ENCODE measurements at places on chromosomes 3 and 15. TPM values are rescaled to one million over a fixed set of nuclear protein-coding genes. Genes with fewer than 3 reads are reported as not detected.

DNA sequence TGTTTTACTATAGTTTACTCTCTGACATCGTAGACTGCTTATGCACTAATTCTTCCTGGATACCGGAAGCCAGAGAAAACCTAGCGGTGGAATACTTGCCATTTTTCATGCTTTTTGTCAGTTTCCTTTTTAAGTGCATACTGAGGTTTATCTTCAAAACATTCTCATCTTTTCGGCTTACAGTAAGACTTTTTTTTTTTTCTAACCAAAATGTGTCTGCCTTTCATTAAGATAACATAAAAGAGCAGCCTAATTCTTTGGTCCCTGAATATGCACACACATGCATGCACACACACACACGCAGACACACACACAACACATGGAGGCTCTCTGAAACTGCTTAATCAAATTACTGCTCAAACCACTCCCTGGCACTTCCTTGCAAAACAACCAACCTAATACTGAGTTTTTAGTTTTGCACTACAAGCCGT lies 1.3 kb downstream of the ZNF445 start:
- DNase-seq: no peak

DNA sequence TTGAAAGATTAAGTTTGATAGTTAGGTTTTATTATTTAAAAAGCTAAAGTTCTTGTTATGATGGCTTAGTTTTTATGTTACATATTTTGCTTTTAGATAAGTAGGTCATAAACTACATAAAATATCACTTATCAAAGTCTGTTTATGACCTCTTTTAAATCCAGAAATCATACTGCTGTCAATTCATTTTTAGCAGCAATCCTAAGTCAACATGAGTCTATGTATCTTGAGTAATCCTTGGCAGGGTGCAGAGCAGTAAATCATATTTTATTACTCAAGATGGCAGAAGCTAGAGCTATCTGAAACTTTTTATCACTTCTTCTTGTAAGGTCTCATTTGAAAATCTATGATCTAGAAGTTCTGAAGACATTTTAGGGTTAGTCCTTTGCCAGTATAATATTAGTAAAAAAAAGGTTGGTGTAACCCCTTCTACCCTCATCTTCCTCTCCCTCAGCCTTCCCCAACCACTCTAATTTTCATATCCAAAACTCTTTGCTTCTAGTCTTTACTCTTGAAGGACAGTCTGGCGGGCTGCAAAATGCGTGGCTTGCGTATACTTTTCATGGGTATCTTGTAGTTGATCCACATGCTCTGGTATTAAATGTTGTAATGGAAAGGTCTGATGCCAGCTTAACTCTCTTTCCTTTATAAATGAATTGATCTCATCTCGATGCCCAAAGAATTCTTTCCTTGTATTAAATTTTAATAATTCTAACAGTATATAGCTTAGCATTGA lies 134.0 kb upstream of the THRB start:
- DNase-seq: no peak

DNA sequence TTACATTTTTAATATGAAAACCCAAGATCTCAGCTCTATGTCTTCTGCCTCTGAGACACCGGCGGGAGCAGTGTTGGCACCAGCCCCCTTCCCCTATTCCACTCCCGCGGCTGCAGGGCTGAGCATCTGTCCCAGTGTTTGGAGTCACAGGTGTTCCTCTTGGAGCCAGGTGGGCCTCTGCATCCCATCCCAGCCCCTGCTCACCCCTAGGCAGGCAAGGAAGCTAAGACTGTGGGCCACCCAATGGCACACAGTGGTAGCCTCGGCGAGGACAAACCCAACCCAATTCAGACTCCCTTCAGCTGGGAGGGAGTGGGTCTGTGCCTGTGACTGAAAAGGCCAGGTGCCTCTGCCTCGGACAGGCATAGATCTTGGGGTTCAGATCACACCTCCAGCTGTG lies 3.1 kb downstream of the CHST13 start:
- no peak for DNase-seq

BFSP2 gene
- not detected for total RNA-seq

DNA sequence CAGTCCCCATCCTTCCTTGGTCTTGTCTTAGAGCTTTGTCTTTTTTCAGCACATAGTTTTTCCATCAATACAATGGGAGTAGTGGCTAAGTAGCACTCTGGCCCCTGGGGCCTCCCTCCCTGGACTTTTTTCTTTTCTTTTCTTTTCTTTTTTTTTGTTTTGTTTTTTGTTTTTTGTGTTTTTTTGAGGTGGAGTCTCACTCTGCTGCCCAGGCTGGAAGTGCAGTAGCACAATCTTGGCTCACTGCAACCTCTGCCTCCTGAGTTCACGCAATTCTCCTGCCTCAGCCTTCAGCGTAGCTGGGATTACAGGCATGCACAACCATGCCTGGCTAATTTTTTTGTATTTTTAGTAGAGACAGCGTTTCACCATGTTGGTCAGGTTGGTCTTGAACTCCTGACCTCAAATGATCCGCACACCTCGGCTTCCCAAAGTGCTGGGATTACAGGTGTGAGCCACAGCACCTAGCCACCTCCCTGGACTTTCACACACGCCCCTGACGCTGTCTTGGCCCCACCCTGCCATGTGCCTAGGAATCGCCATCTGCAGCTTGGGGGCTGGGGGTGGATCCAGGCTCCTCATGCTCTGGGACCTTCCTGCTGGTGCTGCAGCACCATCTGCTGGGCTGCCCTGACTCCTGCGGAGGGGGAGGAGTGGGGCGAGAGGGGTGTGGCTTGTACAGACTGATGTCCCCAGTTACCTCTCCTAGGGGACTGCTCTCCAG lies 2.8 kb downstream of the C15orf39 start:
- DNase-seq: peak; percentile 96

DNA sequence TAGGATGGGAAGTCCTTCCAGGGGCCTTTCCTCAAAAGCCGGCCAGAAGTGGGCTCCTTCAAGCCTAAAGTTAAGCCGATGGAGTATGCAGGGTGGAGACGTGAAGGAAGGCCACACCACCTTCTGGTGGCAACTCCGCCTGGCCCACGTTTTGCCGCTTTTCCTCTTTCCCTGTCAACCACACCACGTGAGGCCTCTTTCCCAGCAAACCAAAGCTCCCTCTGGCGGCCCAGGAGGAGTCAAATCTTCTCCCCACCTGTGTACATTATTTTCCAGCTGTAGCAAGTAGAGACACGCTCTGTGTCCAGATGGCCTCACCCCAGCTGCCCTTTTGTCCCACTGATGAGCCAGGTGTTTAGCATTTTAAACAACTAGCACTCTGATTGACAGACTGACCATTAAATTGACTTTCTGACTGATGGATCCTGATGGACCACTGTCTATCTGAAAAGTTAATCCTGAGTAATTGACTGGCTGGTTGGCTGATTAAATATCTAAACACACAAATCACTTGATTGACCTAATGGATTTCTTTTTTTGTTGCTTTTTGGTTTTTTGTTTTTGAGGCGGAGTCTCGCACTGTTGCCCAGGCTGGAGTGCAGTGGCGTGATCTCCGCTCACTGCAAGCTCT lies 59.6 kb upstream of the ZBTB38 start:
- DNase-seq: peak; percentile 67

DNA sequence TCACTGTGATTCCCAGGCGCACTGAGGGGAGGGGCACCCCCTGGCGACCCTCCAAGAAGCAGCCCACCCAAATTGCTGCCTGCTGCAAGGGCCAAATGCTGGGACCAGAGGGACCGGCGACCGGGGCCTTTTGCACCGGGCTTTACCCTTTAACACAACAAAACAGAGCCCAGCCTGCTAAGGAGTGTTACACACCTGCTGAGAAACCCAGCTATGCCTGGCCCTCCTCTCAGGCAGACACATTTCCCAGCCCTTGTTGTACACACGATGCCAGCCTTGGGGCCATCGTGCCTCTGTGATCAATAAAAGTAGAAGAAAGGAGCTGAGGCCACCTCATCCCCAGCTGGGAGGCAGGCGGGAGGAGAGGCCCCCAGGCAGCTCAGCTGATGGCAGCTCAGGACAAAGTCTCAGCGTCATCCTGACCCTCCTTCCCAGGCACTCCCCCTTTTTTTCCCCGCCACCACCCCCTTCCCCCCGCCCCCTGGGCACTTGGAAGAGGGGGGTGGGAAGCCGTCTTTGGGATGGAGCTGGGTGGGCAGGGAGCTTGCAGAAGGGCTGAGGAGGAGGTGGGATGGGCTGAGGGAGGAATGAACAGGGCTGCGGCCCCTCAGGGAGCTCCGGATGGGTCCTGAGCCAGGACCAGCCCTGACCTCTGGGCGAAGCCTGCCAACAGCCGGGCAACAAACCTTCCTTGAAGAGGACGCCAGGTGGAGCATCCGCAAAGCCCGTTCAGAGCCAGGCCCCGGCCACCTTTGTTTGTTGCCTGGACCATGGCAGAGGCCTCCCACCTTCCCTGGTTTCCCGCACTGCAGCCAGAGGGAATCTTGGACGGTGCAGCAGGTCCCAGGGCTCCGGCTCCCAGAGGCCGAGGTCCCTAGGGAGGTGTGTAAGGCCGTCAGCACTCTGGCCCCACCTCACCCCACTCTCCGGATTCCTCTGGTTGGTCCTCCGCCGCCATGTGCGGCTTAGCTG lies 45.9 kb upstream of the SEC61A1 start:
- DNase-seq: no peak

Data from left colon (tissue), 2 donors.